Stimulated activated CD8-positive, alpha-beta memory T cell treated with anti-CD3 and anti-CD28 coated beads, Interleukin-2, amount 100 ng/mL, for 48 hours (primary cell): ENCODE measurements at places on chromosomes 3 and 15.

GRCh38 chr3:38646630-38647029, 2.9 kb downstream of the SCN5A start:
- DNase-seq: no peak

- DNase-seq: no peak
These were observed 66.0 kb upstream of the LRRFIP2 start for GRCh38 chr3:37240170-37240945.

DNA sequence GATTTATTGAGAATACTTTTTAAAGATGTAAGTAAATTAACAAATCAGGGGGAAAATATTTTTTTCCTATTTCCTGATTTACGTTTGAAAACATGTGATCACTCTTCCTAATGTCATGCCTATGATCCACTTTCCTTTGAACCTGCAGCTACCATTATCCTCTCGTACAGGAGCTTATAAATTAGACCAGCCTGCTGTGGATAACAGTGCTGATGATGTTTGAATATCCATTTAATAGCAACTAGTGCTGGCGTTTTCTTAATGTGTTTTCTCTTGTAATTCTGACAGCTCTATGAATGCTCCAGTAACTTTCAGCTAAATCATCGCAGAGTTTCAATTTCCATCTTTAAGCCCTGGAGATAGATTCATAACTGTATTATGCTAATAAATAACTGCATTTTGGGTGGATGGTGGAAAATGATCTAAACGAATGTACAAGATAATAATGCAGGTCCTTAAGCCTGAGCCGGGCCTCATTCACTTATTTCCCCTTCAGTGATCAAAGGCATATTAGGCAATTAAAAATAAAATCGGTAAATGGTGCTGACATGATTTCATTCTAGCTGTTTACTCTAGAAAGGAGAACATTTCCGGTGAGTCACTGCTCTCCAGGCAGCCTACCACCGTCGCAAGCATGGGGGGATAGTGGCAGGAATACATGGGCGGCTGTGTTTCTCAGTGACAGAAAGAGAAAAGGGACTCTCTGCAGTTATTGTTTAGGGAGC, 58.5 kb upstream of the SLC24A5 start:
- DNase-seq: no peak

DNA sequence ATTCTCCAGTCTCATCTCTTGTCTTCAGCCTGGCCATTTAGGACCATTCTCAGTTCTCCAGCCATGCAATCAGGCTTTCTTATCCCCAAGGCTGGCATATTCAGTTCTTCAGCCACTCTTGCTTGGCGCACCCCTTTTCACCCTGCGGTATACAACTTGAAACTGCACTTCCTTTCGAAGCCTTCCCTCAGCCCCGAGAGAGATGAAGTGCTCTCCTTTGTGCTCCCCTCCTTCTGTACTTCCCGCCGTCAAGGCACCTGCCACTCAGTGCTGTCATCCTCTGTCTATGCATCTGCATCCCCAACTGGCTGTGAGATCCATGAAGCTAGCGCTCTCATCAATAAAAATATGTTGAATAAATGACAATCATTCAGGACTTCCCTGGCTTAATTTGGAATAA, 45.7 kb downstream of the MORC1 start:
- no peak for DNase-seq

DNA sequence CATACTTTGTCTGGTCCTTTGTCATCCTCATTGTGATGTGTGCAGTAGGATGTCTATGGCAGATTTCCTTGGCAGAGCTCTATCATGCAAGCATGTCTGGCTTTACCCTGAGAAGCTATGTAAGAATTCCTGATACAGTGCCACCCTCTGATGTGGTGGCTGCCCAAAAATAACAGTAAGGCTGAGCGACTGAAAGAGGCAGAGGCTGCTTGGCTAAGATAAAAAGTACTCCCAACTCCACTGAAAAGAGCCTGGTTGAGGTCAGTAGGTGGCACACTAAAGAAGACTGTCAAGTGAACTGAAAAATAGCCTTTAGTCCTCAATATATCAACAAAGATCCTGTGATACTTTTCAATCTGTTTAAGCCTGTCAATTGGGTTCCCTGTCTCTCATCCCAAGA, 31.7 kb downstream of the BTLA start:
- DNase-seq: no peak

DNA sequence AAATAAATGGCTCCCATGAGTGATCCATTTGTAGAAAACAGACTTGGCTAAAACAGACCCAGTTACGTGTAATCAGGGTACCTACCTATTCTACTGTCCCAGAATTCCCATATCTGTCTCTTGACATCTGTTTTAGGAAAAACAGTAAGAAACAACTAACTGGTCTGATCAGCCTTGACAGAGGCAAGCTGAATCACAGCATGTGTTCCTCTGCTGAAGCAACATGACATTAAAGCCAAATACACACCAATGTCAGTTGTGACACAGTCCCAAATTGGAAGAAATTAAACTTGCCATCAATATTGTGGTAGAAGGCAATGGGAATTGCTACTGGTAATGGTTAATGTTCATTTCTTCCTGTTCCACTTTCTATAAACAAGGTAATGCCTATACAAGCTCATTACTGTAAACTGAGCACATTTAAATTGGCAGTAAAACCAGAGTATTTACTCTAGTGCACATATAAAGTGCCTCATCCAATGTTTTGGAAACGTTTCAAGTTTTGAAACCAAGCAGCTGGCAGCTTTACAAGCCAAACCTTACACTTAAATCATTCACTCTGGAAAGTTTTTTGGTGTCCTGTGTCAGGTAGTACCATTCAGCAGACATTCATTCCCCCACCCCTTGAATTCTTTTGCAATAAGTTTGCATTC, 27.0 kb downstream of the ALDH1A2 start:
- DNase-seq: no peak

DNA sequence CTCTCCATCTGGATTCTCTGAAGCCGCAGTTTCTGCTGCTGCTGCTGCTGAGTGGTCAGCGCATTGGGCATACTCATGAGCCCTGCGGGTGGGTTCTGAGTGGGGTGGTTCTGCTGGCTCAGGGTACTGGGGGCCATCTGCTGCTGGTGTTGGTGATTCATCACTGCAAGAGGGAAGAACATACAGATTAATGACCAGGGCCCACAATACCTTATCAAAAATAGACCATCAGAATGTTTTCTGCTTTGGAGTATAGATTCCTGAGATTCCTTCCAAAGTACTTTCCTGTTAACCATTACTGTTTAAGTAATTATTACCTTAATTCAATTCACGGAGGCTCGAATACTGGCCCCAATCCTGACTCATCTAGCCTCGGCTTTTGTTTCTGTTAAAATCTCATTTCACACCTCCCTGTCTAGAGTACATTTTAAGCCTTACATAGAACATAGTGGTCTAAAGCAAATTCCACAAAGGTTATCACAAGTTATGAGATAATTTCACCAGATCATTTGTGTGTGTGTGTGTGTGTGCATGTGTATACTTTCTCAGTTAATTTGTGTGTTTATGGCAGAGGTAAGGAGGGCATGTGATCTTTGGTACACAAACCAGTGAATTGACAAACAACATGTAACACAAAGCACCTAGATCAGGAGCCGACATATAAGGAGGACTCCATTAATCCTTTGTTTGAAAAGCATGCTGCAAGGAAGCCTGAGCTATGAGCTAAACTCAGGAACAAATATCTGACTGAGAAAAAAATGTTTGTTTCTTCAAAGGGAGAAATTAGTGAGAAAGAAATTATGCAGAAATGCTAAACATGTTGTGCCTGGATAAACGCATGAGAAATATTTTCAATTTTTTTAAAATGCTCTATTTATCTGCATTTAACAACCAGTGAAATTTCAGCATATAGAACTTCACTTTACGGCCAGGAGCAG, 68.1 kb downstream of the TM4SF4 start:
- DNase-seq: no peak

GRCh38 chr3:16801698-16802097, 83.1 kb upstream of the PLCL2 start:
- no peak for DNase-seq
